ENCODE measurements at places on chromosomes 16 and 17. TPM values are rescaled to one million over a fixed set of nuclear protein-coding genes. Genes with fewer than 3 reads are reported as not detected.

VAT1L gene
- 43.6 TPM for polyA plus RNA-seq

NACA2 gene
- 0.53 TPM for polyA plus RNA-seq

TEKT1 gene
- polyA plus RNA-seq: not detected

HOXB13 gene
- not detected for polyA plus RNA-seq

RPL27 gene
- 857 TPM for polyA plus RNA-seq

RAP1GAP2 gene
- 1.2 TPM for polyA plus RNA-seq

TBC1D3C gene
- polyA plus RNA-seq: not detected

GH2 gene
- polyA plus RNA-seq: not detected

KCNJ18 gene
- not detected for polyA plus RNA-seq

RND2 gene
- polyA plus RNA-seq: 3.3 TPM

NLRP1 gene
- 2.6 TPM for polyA plus RNA-seq

DNAH9 gene
- polyA plus RNA-seq: 18.5 TPM

SOX9 gene
- polyA plus RNA-seq: 16.5 TPM

CDH11 gene
- polyA plus RNA-seq: 23.8 TPM

CTRB2 gene
- polyA plus RNA-seq: not detected

NPIPB6 gene
- polyA plus RNA-seq: 1.0 TPM

KRTAP4-1 gene
- polyA plus RNA-seq: not detected

ZG16 gene
- polyA plus RNA-seq: not detected

GAN gene
- 6.4 TPM for polyA plus RNA-seq

SMIM5 gene
- polyA plus RNA-seq: not detected

TMUB2 gene
- 24.1 TPM for polyA plus RNA-seq

SLC13A2 gene
- not detected for polyA plus RNA-seq

CD300A gene
- polyA plus RNA-seq: not detected

ZP2 gene
- 2.2 TPM for polyA plus RNA-seq

DRC3 gene
- 1.4 TPM for polyA plus RNA-seq

NOS2 gene
- polyA plus RNA-seq: not detected

KRTAP1-5 gene
- not detected for polyA plus RNA-seq

ZG16B gene
- not detected for polyA plus RNA-seq

CACNG5 gene
- polyA plus RNA-seq: not detected

CIBAR2 gene
- polyA plus RNA-seq: not detected

TRIM37 gene
- 161 TPM for polyA plus RNA-seq

NPB gene
- polyA plus RNA-seq: not detected

IL17C gene
- polyA plus RNA-seq: not detected

CCL17 gene
- polyA plus RNA-seq: not detected

LRRC37A gene
- 0.63 TPM for polyA plus RNA-seq

IGSF6 gene
- polyA plus RNA-seq: 0.14 TPM

SBK1 gene
- polyA plus RNA-seq: 6.9 TPM

KRTAP16-1 gene
- polyA plus RNA-seq: not detected

CMTM2 gene
- polyA plus RNA-seq: not detected
